ENCODE measurements at places on chromosomes 3 and 15. TPM values are rescaled to one million over a fixed set of nuclear protein-coding genes. Genes with fewer than 3 reads are reported as not detected.

The ARIH1 gene
- polyA plus RNA-seq, result 78.0 TPM

The ARRDC4 gene
- polyA plus RNA-seq, result 7.8 TPM

The SERPINI1 gene
- polyA plus RNA-seq, result 886 TPM

The TMEM39A gene
- 1.8 TPM for polyA plus RNA-seq

The SHISA5 gene
- 28.2 TPM for polyA plus RNA-seq

The PRICKLE2 gene
- polyA plus RNA-seq, result 29.2 TPM

The CD96 gene
- not detected for polyA plus RNA-seq

The LSMEM2 gene
- not detected for polyA plus RNA-seq

The GHSR gene
- not detected for polyA plus RNA-seq

The ALG1L2 gene
- polyA plus RNA-seq, result 0.46 TPM

The EAF1 gene
- 19.5 TPM for polyA plus RNA-seq

The GBE1 gene
- polyA plus RNA-seq, result 69.3 TPM

The FAM43A gene
- 1.5 TPM for polyA plus RNA-seq

The FAM107A gene
- polyA plus RNA-seq, result 13.8 TPM

The WWTR1 gene
- polyA plus RNA-seq, result 4.8 TPM

The SPTBN5 gene
- 0.79 TPM for polyA plus RNA-seq

The ROPN1 gene
- polyA plus RNA-seq, result 2.9 TPM

The C3orf80 gene
- polyA plus RNA-seq, result 11.7 TPM

The LRRC28 gene
- polyA plus RNA-seq, result 16.1 TPM

The SIDT1 gene
- 4.6 TPM for polyA plus RNA-seq

Measured in Purkinje cell (primary cell).